ENCODE measurements at places on chromosomes 1 and 21. TPM values are rescaled to one million over a fixed set of nuclear protein-coding genes. Genes with fewer than 3 reads are reported as not detected.

DENND1B gene
- 4.1 TPM for polyA plus RNA-seq

IRF6 gene
- polyA plus RNA-seq: 22.6 TPM

ANKRD34A gene
- 1.8 TPM for polyA plus RNA-seq

KCNJ15 gene
- polyA plus RNA-seq: 0.18 TPM

DNA sequence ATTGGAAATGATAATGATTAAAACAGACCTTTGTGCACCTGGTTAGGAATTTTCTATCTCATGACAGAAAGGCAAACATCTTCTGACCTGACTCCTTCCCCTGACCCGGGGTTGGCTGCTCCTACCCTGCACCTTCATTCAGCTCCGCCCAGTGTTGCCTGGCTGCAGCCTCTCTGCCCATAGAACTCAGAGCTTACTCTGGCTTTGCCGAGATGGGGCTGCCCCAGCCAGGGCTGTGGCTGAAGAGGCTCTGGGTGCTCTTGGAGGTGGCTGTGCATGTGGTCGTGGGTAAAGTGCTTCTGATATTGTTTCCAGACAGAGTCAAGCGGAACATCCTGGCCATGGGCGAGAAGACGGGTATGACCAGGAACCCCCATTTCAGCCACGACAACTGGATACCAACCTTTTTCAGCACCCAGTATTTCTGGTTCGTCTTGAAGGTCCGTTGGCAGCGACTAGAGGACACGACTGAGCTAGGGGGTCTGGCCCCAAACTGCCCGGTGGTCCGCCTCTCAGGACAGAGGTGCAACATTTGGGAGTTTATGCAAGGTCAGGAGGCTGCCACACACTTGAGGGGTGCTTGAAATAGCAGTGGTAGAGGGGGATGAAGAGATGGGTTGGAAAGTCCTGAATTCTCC, at the start of gene DIO1:
DIO1 (plus strand) TSS at position 189 of the 638 bp plus-strand sequence; CDS start at position 213, 24 bp downstream.
- no peak for DNase-seq

DNA sequence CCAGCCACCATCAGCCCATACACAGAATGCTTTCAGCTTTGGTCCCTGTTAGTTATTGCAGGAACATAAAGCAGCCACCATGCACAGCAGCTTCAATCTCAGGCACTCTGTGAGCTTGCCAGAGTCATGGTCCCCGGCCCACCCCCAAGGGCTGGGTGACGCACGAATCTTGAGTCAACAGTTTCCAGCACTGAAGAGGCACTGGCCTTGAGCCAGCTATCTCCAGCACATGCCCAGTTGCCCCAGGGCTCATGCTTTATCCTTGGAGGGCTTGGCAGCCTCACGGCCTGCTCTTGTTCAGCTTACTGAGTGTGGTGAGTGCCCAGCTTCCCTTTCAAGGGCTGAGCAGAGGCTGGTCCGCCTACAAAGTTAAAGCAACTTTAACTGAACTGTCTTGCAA, 200.7 kb upstream of the RAB4A start:
- DNase-seq: peak; percentile 86

Data from right cardiac atrium (tissue), 5 donors.